ENCODE measurements at places on chromosomes 7 and 10. TPM values are rescaled to one million over a fixed set of nuclear protein-coding genes. Genes with fewer than 3 reads are reported as not detected.

- no peak for DNase-seq
These were observed 8.1 kb downstream of the TOMM7 start for GRCh38 chr7:22814261-22815208.

DNA sequence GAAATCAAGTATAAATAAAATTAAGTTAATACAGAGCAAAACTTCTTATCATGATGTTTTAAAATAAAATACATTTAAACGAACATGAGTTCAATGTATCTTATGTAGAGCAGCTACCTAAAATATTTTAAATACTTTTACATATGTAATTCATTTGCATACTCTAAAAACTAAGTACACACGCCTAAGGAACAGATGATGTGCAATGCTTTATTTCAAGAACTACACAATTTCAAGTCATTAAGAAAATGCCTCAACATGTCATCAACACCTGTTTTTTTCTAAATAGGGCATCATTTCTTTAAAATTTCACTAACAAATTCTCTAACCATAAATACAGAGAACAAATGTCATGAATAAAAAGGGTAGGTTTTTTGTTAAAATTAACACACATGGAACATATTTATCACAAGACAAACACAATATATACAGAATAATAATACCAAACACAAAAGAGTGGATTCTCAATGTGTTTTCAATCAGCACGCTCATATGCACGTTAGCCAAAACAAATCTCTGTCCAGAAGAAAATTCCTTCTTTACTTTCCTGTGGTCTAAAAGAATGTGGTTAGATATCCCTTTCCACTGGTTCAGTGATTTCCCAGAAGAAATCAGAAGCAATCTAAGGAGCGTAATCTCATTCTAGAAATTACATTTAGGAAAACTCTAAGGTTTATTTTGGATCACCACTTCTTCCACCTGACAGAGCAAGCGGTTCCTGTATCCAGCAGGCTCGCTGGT is 73.0 kb upstream of the PFKP start:
- no peak for DNase-seq

DNA sequence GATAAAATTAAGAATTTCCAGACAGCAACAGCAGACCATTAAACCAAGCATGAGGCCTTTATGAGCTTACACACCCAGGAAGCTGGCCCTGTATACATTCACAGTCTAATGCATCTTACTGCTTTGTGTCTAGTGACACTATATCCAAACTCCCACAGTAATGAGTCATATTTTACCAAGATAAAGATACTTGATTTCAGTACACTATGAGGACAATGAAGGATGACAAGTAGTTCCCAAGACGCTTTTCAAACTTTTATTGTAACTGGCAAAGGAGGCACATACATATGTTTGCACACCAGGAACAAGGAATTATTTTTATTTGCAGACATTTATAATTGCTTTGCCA is 148.0 kb downstream of the TSPAN12 start:
- no peak for DNase-seq

The STAMBPL1 gene
- 40.5 TPM for total RNA-seq

Measured in CD4-positive, CD25-positive, alpha-beta regulatory T cell (primary cell).